Eye (tissue), 1 donor: ENCODE measurements at places on chromosomes 13 and 19.

DNA sequence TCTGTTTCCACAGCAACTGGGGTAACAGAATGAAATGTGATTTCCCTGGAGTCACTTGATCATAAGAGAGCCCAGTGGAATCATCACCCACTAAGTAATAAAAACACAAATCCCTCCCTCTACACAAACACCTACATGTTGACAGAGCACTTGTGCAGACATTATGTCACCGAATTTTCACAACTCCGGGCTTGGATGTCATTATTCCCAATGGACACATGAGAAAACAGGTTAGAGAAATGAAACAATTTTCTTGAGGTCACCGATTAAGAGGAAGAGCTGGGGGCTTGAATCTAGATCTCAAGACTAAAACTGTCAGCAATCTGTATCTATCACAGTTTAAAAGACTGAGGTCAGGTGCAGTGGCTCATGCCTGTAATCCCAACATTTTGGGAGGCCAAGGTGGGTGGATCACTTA, 3.1 kb downstream of the XRCC1 start:
- DNase-seq = no peak

GRCh38 chr19:55223291-55224037, 5.1 kb downstream of the TMEM86B start:
- no peak for DNase-seq

DNA sequence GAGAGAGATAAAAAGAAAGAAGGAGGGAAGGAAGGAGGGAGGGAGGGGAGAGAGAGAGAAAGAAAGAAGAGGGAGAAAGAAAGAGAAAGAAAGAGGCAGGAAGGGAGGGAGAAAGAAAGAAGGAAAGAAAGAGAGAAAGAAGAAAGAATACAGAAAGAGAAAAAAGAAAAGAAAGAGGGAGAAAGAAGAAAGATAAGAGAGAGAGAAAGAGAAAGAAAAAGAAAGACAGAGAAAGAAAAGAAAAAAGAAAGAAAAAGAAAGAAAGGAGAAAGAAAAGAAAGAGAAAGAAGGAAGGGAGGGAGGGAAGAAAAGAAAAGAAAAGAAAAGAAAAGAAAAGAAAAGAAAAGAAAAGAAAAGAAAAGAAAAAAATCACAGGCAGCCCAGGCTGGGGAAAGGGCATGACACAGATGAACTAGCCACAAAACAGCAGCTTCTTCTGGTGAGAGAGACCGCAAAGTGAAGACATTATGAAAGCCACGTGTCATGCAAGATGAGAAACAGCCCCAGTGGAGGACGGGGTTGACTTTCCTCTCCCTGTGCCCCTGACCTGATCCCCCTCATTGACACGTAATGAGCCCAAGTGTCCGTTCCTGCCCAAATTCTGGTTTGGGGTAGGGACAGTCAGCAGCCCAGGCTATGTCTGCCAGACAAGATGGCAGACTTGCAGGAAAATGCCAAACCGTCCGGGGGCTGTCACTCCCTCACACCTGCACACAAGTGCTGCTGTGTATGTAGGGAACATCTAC, 102.1 kb downstream of the INSR start:
- no peak for DNase-seq

- DNase-seq = peak; percentile 96
Measured at GRCh38 chr19:36973021-36973843, 57.1 kb downstream of the ZNF568 start.

DNA sequence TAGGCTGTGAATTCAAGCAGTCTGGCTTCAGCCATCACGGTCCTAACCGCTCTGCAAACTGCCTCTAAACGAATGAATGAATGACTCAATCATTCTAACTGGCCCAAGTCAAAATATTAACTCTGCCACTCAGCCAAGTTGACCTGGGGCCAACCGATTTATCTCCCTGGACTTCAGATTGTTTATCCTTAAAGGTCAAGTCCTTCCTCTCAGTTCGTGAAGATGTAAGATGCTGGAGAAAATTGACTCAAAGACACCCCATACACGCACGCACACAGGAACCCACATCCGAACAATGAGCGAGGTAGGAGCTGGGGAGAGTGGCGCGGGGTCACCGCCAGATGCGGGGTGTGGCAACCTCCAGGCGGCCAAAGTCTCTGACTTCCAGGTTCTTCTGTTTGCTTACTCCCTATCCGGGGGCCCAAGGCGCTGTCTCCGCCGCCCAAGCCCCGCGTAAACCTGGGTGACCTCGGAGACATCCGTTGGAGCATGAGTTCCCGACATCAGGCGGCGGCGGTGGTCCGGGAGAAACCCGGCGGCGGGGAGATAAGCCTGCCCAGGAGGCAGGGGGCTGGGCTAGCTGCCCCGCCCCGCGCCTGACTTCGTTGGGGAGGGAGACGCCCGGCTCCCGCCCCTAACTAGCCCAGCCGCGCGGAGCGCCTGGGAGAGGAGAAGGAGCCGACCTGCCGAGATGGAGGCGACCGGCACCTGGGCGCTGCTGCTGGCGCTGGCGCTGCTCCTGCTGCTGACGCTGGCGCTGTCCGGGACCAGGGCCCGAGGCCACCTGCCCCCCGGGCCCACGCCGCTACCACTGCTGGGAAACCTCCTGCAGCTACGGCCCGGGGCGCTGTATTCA, at the start of gene CYP2S1:
Gene CYP2S1, plus strand, starts transcription at position 646 of the 856 bp plus-strand sequence. Its CDS starts 46 bp downstream, at position 692.
- peak; percentile 33 for DNase-seq

DNA sequence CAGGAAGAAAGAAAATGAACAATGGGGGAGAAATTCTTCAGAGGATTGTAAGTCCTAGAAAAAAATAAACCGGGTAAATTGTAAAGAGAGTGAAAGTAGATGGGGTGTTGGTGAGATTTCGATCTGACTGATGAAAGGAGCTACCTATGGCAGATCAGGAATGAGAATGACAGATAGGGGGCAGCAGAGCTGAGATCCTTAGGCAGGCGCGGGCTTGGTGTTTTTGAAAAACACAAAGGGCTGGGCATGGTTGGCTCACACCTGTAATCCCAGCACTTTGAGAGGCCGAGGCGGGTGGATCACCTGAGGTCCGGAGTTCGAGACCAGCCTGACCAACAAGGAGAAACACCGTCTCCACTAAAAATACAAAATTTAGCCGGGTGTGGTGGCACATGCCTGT, 1468.6 kb upstream of the SLC10A2 start:
- no peak for DNase-seq

GRCh38 chr19:49387936-49388372, at the start of gene KASH5:
Gene KASH5, plus strand, starts transcription at chr19:49388249. Its CDS starts 2,635 bp downstream, at chr19:49390884.
- peak; percentile 66 for DNase-seq

- peak; percentile 82 for DNase-seq
Measured at GRCh38 chr19:12769689-12770088, 5.7 kb downstream of the HOOK2 start.

- no peak for DNase-seq
Measured at GRCh38 chr13:47454986-47455385, 546.1 kb downstream of the SUCLA2 start.

DNA sequence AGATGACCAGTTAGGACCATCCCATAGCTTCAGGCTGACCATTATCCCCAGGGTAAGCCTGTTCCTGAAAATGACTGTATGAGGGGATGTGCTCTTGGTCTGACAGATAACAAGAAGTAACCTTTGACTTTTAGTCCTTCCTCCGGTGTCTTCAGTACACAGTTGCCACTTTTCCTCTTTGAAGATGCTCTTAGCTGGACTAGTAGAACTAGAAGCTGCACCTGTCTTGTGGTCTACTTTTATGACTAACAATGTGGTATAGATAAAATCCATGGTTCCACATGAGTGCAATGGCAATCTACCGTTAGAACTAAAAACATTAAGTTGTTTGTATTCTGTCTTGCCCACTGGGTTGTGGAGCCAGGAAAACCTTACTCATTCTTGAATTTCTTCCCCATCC, 5.9 kb upstream of the RUBCNL start:
- DNase-seq = no peak

DNA sequence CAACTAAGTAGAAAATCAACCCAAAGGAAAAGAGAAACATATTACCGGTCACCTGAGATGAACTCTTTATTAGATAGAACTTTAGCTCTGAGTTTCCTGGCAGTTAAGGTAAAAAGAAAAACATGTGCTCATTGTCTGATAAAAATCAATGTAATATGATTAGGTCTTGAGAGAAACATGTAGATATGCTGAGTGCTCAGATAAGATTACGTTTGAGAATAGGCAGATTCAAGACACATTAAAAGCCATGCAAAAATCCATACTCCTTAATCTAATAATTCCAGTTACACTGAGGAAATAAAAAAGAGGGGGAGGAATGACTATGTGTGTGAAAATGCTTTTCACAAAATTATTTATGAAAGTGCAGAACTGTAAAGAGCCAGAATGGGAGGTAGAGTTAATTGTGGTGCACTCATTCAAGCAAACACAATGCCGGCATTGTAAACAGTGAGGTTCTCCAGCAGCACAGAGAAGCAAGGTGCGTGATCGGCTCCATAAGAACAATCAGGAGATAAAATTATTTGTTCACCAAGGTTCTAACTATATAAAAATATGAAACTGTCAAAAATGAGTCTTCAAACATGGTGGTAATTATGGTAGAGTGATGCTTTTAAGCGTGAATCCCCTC, 88.8 kb downstream of the MBNL2 start:
- DNase-seq = no peak

GRCh38 chr13:114194853-114195252, 15.8 kb downstream of the CFAP97D2 start:
- no peak for DNase-seq

DNA sequence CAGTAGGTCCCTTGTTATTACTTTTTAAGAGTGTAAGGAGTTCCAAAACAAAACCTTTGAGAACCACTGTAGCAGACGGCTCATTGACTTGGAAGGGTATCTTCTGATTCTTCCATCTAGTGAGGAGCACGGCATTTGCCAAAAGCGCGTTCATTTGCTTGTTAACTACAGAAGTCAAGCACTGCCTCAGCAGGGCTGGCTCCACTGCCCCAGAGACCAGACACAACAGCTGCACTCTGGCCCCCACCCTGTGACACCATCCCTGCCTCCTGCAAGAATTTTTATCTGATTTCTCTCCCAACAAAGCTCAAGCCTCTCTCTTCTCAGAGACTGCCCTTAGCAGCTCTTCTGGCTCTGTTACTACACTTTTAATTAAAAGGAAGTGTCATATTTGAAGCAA, 20.7 kb upstream of the XPO4 start:
- DNase-seq = no peak

DNA sequence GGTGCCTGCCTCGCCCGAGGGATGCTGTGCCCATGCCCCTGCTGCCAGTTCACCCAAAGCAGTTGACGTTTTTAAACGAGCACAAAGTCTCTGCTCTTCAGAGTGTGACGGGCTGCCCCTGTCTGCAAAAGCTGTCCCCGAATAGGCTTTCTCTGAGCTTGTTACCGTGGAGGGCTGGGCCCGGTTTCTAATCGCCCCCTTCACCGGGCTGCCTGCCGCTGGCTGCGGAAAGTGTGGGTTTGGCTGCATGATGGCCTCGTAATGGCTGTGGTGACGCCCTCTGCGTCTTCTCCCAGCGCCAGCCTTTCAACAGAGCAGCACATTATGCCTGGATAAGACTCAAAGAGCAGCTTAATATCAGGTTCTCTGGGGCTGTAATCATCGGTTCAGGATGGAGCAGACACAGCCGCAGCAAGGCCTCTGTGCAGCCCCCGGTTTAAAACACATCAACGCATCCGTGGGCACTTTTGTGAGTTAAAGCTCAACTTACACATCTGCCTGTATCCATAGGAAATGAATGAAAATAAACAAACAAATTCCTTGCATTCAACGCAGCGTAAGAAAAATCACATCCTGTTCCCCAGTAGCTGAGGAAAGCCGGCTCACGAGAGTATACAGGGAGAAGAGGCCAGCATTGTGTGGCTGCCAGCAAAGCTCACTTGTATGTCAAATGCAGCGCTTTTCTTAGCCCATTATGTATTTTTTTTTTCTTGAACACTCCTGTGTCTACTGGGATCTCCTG, 166.4 kb upstream of the SOX1 start:
- peak; percentile 69 for DNase-seq

DNA sequence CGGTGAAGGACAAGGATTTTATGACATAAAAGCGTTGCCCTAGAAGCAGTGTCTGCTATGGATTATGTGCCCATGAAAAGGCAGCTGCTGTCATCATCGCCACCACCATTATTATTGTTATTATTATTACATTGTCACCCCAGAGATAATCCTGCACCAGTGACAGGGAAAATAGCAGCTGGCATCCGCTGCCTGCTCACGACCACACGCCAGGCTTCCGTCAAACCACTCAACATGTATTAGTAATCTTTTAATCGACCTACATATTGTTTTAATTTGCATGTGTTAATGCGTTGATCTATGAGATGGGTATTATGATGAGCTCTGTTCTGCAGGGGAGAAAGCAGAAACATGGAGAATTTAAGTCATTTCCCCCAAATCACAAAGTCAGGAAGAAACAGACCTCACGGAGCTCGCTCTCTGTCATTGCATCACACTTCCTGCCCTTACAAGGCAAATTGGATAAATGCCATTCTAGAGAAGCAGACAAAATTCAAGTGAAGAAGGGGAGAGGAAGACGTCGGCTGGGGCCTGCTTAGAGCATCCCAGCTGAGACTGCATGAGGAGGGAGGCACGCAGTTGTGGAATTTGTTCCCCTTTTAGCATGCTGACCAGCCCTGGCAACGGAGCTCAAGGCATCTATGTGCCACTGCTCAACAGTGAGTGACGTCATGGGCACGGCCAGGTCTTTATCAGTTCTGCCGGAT, at the start of gene FFAR3:
Gene FFAR3, plus strand, starts transcription at position 594 of the 707 bp plus-strand sequence. CDS start 431 bp downstream, outside the sequence.
- no peak for DNase-seq

DNA sequence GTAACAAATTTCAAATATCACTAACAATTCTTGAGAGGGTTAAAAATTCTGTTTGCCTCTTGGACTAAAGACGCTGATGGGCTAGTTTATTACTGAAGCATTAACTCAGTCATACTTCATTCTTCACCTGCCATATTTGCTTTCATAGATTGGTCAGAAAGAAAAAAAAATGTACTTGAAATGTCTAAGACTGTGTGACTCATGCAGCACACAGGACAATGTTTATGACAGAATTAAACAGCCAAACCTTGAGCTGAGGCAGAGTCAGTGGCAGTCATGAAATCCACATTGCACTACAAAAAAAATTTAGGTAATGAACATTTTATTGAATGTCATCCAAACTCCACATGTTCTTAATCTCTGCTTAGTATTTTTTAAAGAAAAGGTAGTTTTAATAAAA, 135.6 kb downstream of the PRR20E start:
- no peak for DNase-seq

- no peak for DNase-seq
Measured at GRCh38 chr13:33292712-33293111, 7.2 kb upstream of the STARD13 start.

DNA sequence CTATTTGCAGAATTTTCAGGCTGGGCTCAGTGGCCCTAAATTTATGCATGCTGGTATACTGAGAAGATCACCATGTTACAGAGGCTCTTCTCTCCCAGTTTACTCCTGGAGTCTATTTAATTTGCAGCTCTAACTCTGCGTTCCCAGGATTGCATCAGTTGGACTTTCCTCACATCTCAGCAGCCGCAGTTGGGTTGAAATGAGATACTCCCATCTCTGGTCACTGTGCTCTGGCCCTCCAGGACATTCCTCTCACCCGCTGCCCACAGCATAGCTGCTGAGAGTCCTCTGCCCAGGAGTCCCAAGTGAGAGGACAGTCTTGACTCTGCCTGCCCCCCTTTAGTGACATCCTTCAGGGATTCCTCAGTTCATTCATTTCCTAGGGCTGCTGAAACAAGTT, 150.9 kb downstream of the LACC1 start:
- DNase-seq = no peak

- DNase-seq = peak; percentile 84
Measured at GRCh38 chr13:81017513-81018152, 676.7 kb upstream of the SPRY2 start.
